ENCODE measurements at places on chromosomes 1 and 21. TPM values are rescaled to one million over a fixed set of nuclear protein-coding genes. Genes with fewer than 3 reads are reported as not detected.

DNA sequence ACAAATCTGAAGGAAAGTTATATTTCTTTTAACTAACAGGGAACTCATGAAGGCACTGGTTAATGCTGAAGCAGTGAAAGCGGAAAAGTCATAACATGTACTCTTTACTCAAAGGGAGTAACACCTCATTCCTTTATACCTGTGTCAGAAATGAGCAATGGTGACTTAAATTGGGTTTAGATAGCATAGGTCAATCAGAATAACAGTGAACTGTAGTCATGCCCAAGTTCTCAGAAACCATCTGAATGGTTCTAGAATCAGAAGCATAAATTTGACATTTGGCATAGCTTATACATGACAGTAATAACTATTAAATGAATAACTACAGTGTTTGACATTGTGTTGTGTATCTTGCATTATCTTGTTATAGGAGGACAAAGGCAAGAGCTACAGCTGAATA lies 382.0 kb downstream of the NUF2 start:
- H3K27ac ChIP-seq, result no peak overlapping the region
- no peaks in the 10 kb centered on the region for H3K27me3 ChIP-seq
- no peaks in the 10 kb centered on the region for H3K36me3 ChIP-seq
- H3K4me1 ChIP-seq, result no peaks in the 10 kb centered on the region
- no peak overlapping the region for H3K4me3 ChIP-seq

GRCh38 chr1:67700692-67701410 lies 15.8 kb downstream of the GADD45A start:
- H3K4me3 ChIP-seq, result no peak overlapping the region
- no peaks in the 10 kb centered on the region for H3K27me3 ChIP-seq
- peak overlapping the region; percentile 48 for H3K27ac ChIP-seq
- peaks cover 13% of the 10 kb centered on the region for H3K4me1 ChIP-seq
- peaks cover 32% of the 10 kb centered on the region for H3K36me3 ChIP-seq

- H3K27me3 ChIP-seq, result no peaks in the 10 kb centered on the region
- H3K4me3 ChIP-seq, result no peak overlapping the region
- H3K36me3 ChIP-seq, result no peaks in the 10 kb centered on the region
- H3K4me1 ChIP-seq, result peaks cover 17% of the 10 kb centered on the region
- no peak for DNase-seq
Measured at GRCh38 chr1:200363264-200363933, 46.4 kb downstream of the ZNF281 start.

The TFF2 gene
- not detected for total RNA-seq

The IGSF9 gene
- total RNA-seq, result not detected

- H3K27ac ChIP-seq, result no peak overlapping the region
- no peaks in the 10 kb centered on the region for H3K4me1 ChIP-seq
- no peak for DNase-seq
- H3K36me3 ChIP-seq, result no peaks in the 10 kb centered on the region
Measured at GRCh38 chr1:248165186-248165585, 9.4 kb upstream of the OR2M2 start.

The CCDC17 gene
- 2.4 TPM for total RNA-seq

The CACNA1S gene
- total RNA-seq, result not detected

DNA sequence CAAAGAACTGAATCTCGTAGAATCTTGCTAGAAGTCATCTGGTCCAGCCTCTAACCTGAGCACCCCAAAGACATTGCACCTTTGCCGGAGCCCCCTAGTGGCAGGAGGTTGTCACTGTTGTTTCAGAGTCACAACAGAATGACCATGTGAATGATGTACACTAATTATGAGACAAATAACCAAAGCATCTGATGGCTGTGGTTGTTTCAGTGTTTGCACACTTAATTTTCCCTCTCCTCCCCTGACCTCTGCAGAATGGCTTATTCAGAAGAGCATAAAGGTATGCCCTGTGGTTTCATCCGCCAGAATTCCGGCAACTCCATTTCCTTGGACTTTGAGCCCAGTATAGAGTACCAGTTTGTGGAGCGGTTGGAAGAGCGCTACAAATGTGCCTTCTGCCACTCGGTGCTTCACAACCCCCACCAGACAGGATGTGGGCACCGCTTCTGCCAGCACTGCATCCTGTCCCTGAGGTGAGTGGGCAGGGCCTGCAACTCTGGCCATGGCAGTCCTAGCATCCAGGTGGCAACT lies 26.4 kb downstream of the TRAF5 start:
- no peak overlapping the region for H3K27ac ChIP-seq
- DNase-seq, result no peak
- peaks cover 36% of the 10 kb centered on the region for H3K36me3 ChIP-seq
- no peaks in the 10 kb centered on the region for H3K27me3 ChIP-seq

DNA sequence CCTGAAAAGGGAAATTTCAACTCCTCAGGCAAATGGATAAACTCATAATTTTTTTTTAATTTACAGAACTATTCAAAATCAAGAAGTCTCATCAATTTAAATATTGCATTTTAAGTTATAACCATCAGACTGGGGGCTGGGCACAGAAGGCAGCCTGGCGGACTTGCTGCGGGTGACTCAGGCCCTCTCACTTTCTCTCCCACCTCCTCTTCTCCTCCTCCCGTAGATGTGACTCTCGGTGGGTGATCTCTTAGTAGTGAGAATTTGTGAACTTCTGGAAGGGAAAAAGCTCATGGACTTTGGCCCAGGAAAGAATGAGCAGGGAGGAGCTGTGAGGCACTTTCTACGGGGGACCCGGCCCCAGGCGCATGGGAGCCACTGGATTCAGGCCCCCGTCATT lies 32.9 kb downstream of the CLIC6 start:
- H3K27me3 ChIP-seq, result peaks cover 19% of the 10 kb centered on the region
- H3K27ac ChIP-seq, result no peak overlapping the region
- H3K4me3 ChIP-seq, result no peak overlapping the region

The SLAMF7 gene
- total RNA-seq, result not detected

DNA sequence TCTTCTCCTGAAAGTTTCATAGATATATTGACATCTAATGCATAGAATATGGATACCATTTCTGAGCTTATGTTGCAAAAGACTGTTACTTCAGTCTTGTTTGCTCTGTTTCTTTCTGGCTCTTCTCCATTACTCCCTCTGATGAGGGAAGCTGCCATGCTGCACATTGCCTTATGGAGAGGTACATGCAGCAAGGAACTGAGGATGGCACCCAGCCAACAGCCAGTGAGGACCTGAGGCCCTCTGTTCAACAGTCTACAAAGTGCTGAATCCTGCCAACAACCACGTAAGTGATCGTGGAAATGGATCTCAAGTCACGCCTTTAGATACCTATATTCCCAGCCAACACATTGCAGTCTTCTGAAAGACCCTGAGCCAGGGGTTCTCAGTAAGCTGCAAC lies 66.6 kb upstream of the ADAMTS5 start:
- H3K4me3 ChIP-seq, result no peak overlapping the region
- no peaks in the 10 kb centered on the region for H3K27me3 ChIP-seq
- no peak overlapping the region for H3K27ac ChIP-seq

DNA sequence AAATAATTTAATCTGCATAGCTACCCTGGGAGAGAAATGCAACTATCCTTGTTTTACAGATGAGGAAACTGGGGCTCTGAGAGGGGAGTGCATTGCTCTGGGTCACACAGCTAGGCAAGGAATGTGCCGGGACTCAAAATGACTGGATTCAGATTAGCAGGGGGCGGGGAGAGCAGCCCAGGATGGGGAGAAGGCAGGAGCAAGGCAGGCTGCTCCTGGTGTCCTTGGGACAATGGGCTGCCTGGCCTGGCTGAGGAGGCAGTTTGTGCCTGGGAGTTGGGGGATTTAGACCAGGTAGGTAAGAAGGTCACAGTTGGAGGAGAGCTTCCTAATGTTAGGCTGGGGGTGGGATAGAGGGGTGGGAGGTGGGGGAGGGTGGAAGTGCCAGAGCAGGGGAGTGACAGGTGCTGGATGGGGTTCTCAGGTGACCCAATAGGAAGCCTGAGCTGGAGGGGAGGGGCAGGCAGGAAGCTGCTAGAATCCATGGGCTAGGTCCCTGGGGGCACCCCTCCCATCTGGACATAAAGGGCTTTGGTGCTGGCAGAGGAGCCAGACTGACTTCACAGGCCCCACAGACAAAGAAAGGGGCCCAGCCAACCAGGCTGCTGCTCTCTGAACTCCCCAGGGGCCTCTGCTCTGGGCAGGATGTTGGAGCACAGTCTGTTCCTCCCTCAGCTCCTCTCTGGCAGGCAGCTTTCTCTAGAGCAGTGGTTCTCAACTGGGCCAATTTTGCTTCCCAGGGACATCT lies 29.0 kb downstream of the TRIM62 start:
- H3K27ac ChIP-seq, result peak overlapping the region; percentile 74
- peaks cover 70% of the 10 kb centered on the region for H3K4me1 ChIP-seq
- DNase-seq, result no peak
- no peak overlapping the region for H3K4me3 ChIP-seq
- H3K27me3 ChIP-seq, result no peaks in the 10 kb centered on the region

GRCh38 chr1:154835531-154836324 lies 34.4 kb downstream of the KCNN3 start:
- H3K4me3 ChIP-seq, result no peak overlapping the region
- no peak for DNase-seq
- no peaks in the 10 kb centered on the region for H3K36me3 ChIP-seq
- peaks cover 12% of the 10 kb centered on the region for H3K4me1 ChIP-seq
- H3K27me3 ChIP-seq, result peaks cover 24% of the 10 kb centered on the region

- no peaks in the 10 kb centered on the region for H3K4me1 ChIP-seq
- DNase-seq, result no peak
- H3K4me3 ChIP-seq, result no peak overlapping the region
- H3K36me3 ChIP-seq, result no peaks in the 10 kb centered on the region
- H3K27ac ChIP-seq, result no peak overlapping the region
Measured at GRCh38 chr21:26659182-26659581, 86.1 kb upstream of the CYYR1 start.

GRCh38 chr1:63623952-63624351 lies 30.7 kb downstream of the PGM1 start:
- no peaks in the 10 kb centered on the region for H3K36me3 ChIP-seq
- H3K27me3 ChIP-seq, result no peaks in the 10 kb centered on the region
- H3K4me1 ChIP-seq, result peaks cover 30% of the 10 kb centered on the region
- H3K4me3 ChIP-seq, result no peak overlapping the region

GRCh38 chr1:200367841-200368534 lies 41.8 kb downstream of the ZNF281 start:
- H3K27me3 ChIP-seq, result no peaks in the 10 kb centered on the region
- H3K27ac ChIP-seq, result peak overlapping the region; percentile 16
- H3K4me3 ChIP-seq, result no peak overlapping the region
- peaks cover 41% of the 10 kb centered on the region for H3K4me1 ChIP-seq
- DNase-seq, result peak; percentile 57

The DCAF8 gene
- 152 TPM for total RNA-seq
